ENCODE measurements at places on chromosomes 3 and 15.

DNA sequence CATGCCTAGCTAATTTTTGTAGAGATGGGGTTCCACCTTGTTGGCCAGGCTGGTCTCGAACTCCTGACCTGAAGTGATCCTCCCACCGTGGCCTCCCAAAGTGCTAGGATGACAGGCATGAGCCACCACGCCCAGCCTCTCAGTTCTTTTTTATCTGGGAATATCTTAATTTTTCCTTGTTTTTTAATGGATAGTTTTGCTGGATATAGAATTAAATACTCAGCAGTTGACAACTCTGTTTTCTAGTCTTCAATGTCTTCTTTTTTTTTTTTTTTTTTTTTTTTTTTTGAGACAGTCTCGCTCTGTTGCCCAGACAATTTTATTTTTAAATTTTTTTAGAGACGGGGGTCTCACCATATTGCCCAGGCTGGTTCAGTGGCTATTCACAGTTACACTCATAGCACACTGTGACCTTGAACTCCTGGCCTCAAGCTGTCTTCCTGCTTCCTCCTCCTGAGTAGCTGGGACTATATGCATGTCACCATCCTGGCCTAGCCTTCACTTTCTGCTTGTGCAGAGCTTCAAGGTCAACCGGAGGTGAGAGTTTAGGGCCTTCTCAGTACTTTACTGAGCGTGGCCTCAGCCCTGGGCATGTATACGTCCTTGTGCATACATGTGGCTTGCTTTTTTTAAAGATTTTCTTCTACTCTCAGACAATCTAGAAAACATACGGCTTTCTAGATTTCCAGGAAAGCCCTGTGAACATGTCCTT, 120.5 kb downstream of the ZNF609 start:
- no peak for DNase-seq

- DNase-seq: no peak
Observed at GRCh38 chr3:54954521-54954920, 26.7 kb upstream of the LRTM1 start.

GRCh38 chr3:142850395-142851023, 38.4 kb downstream of the PCOLCE2 start:
- DNase-seq: no peak

DNA sequence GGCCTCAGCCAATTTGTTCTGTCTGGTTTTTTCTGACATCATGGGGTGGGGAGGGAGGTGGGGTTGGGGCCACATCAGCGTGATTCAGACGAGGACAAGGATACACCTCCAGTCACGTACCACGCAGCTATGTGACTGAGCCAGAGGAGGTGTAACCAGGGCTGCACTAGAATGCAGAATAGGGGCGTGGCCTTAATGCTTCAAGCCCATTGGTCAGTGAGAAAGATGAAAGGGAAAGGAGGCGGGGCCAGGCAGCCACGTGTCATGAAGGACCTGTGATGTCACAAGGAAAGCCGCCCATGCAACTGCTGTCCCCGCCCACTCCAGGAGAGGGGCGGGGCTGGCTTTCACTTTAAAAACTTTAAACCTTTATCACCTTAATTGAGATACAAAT, at the start of gene GOLGA6L2:
TSS of gene GOLGA6L2 (minus strand) at position 137 of the 394 bp plus-strand sequence. CDS start at position 75, 62 bp downstream.
- DNase-seq: no peak

DNA sequence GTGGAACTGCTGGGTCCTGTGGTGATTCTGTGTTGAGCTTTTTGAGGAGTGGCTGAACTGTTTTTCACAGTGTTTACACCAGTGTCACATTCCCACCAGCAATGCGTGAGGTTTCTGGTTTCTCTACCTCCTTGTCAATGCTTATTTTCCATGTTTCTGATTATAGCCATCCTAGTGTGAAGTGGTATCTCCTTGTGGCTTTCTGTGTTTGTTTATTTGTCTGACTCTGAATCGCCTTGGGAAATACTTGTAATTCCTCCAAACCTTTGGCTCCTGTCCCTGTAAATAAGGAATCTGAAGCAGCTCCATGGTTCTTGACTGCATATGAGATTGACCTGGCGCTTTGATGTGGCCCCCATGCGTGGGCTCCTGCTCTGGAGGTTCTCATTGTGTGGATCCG, 20.6 kb downstream of the FAN1 start:
- DNase-seq: no peak

GRCh38 chr15:89784686-89784960, 8.5 kb downstream of the MESP2 start:
- DNase-seq: no peak

DNA sequence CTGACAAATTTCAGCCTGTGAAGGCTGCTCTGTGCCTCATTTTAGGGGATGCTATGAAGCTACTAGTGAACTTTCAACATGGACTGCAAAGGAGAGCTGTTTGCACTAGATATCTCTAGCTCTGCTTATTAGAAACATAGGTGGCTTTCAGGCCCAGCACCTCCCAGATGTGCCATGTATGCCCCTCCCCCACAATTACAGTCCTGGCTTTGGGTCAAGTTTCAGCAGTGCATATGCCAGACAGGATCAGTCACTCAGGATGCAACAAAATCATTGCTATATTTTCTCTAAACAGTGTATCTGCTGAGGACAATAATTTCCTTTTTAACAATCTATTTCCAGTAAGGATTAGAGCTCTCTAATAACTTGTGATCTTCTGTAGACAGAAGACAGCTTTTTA, 178.8 kb upstream of the STAC start:
- no peak for DNase-seq

- no peak for DNase-seq
Observed at GRCh38 chr3:143590660-143591059, 257.6 kb downstream of the SLC9A9 start.

- DNase-seq: no peak
Observed at GRCh38 chr3:12040902-12041301, 36.7 kb downstream of the SYN2 start.

DNA sequence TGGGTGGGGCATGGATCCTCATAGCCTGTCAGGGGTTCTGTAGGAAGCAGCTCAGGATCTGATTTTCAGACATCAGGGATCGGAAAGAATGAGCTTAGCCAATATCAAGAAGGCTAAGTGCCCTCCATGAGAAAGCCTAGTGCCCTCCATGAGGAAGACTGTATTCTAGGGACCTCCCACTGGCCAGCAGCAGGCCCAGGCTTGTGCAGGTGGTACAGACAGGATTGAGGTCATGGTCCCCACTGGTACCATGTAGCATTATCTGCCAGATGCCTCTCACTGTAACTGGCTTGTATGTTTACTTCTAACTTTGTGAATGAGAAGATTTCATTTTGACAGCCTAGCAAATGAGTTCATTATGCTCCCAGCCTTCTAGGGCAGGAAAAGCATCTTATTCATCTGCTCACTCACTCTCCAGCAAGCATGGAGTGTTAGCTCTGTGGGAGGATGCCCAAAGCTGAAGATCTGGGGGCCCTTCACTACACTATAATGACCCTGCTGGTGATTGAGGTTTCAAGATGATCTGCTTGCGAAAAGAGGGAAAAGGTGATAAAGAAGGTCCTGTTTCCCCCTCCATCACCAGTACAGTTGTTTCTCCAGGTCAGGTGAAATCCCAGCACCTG, 7.5 kb downstream of the EPHB1 start:
- no peak for DNase-seq

DNA sequence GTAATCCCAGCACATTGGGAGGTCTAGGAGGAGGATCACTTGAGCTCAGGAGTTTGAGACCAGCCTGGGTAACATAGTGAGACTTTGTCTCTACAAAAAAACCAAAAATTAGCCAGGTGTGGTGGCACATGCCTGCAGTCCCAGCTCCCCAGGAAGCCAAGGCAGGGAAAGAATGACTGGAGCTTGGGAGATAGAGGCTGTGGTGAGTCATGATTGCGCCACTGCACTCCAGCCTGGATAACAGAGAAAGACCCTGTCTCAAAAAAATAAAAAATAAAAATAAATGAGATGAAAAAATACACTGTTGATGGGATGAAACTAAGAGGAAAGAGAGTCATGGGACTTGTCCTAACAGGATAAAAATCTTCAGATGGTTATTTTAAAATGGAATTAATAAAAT, 137.6 kb downstream of the IMPG2 start:
- DNase-seq: no peak

GRCh38 chr15:92012368-92012629, 158.8 kb downstream of the SLCO3A1 start:
- DNase-seq: no peak

GRCh38 chr3:72240531-72240930, 455.6 kb upstream of the PROK2 start:
- DNase-seq: no peak

DNA sequence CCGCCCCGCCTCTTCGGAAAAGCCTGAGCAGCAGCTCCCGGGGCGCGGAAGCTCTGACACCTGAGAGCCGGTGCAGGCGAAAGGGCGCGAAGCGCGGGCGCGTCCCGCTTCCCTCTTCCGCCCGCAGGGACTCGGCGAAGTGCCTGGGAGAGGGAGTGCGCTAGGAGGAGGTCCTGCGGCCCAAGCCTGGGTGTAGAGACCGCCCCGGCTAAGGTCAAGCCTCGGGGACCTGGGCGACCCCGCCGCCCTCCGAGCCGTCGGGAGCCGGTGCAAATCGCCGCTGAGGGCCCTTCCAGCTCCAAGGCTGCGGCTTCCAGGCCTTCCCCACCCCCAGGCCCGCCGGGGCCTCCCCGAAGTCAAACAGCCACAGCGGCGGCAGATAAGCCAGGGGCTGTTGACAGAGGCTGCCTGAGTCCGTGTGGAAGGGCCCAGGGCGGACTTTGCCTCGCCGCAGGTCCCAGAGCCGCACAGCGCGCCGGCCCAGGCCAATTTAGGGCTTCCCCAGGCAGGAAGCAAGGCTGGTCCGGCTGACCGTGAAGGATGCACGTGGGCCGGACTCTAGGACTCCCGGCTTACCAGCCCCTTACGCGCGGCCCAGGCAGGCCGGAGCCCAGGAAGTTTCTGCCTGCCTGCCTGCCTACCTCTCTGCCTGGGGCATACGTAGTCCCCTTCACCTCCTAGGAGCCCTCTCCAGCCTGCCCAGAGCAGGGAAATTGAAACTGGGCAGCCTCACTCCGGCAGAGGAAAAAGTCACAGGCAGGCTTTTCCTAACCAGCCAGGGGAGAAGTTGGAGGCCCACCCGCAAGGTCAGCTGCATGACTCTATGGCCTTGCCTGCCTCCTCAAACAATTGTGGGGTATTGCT, 2.3 kb downstream of the ITPKA start:
- DNase-seq: no peak

GRCh38 chr3:47778746-47779145, 2.9 kb downstream of the SMARCC1 start:
- no peak for DNase-seq

DNA sequence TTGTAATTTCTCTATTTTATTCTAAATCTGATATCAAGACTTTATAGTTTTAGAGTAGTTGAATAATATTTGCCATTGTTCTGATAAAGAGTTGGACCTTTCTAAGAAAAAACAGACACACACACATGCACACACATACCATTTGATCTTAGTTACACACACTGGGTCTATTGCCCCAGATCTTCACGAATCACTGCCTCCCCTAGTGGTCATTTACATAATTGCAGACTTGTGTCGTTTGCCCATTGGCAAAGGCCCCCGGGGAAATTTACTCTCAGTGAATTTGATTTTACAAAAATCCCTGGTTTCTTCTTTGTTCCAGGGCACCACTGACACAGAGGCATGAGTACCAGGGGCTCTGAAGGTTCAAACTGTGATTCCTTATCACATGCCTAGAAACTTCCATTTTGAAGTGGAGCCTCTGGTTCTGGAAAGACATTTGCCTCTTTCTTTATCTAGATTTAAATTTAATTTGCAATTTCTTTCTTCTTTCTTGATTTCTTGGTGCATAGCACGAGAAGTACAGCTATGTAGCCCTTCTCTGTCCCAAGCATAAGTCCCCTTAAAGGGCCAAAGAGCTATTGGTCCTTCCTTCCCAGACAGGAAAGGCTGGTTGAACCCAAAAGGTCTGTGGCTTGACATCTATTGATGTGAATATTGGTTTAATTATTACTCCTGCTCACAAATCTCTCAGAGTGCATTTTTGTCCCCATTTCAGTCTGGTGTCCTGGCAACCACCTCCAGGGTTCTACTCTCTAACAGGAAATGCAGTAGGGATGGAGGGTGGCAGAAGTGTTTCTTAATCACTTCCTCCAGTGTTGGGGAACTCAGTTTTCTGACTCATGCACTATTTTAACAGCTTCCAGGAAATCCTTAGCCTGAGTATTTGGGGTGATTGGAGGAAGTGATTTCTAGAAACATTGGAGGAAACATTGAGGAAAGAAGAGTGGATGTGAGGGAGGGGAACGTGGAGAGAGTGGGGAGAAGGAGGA, 32.4 kb upstream of the SLC6A11 start:
- DNase-seq: no peak

DNA sequence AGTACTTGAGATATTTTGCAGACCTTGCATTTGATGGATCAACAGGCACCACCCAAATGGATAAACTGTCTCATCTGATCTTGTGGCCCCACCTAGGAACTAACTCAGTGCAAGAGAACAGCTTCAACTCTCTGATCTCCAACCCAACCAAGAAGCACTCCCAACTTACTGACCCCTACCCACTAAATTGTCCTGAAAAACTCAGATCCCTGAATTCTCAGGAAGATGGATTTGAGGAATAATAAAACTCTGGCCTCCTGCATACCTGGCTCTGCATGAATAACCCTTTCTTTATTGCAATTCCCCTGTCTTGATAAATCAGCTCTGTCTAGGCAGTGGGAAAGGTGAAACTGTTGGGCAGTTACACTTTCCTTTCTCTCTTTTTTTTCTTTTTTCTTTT, 247.9 kb downstream of the ZPLD1 start:
- no peak for DNase-seq

DNA sequence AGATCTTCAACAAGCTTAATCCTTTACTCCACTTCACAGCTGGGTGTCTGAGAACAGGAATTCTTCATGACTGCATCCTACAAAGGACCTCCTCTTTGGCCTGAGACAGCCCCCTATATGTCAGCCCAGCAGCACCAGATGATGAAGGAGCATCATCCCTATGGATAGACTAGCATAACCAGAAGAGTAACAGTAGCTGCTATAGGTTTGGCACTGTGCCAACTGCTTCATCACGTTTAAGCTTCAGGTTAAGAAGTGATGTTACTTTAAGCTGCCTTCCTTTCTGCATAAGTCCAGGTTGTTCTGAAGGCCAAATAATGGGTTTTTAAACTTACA, 50.6 kb downstream of the CMSS1 start:
- DNase-seq: no peak

DNA sequence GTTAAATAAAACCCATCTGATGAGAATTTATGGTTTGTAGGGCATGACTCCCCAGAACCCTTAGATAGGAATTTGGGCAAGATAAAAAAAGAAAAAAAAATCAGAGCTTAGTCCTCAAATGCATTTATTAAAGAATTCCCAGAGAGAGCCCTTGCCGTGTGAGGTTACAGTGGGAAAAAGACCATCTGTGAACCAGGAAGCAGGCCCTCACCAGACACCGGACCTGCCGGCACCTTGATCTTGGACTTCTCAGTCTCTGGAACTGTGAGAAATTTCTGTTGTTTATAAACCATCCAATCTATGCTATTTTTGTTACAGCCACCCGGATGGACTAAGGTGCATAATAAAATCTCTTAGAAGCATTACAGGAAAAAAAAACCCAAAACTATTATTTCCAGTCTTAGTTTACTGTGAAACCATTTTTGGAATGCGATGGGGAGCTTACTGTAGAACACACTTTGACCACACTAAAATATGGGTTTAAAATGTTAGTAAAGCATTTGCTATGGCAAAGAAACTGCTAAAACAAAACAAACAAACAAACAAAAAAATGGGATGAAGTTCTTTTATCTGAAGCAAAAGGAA, 72.2 kb downstream of the LEKR1 start:
- no peak for DNase-seq

GRCh38 chr3:61927332-61927731, 366.0 kb downstream of the PTPRG start:
- no peak for DNase-seq

- no peak for DNase-seq
Observed at GRCh38 chr3:43950775-43951174, 260.0 kb downstream of the ABHD5 start.

- no peak for DNase-seq
Observed at GRCh38 chr15:94882071-94882712, 650.8 kb downstream of the MCTP2 start.

- DNase-seq: no peak
Observed at GRCh38 chr15:90191344-90191687, 9.8 kb upstream of the SEMA4B start.

Data from activated T-helper 1 cell treated with anti-CD3 and anti-CD28 coated beads, Interleukin-2, amount 50 U/mL, for 16 hours (primary cell).